GM19239 (cell line): ENCODE measurements at places on chromosomes 11 and 22.

DNA sequence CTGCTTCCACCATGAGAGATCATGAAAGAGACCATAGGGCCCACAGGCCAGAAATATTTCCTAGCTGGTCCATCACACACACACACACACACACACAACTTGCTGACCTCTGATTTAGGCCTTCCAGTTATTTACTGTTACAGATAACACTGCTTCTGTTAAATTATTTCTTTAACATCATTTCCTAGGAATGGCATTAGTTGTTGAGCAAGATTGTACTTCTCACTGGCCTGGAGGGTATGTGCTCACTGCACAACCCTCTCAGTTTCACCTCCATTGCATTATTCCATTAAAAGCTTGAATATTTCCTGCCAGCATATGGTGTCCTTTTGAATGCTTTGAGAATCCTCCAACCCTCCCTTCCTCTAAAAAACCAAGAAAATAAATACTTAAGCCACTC is 104.4 kb downstream of the MICAL2 start:
- DNase-seq, result no peak

GRCh38 chr22:22352371-22352999 is 107.9 kb downstream of the VPREB1 start:
- DNase-seq, result no peak

DNA sequence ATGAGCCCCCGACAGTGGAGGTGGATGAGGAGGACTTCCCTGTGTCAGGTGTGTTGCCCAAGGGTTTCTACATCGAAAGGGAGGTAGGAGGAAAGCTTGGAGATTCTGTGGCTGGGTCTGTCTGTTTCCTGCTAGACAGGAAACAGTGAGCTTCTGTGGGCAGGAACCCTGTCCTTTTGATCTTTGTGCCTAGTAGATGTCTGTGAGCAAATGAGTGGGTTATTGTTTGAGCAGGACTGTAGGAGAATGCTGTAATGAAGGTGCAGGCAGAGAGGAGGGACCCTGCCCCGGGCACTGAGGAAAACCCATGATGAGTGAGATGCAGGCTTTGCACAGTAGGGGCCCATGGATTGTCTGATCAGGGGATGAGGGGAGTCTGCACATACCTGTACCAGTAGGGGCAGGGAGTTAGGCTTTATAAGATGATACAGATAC is 14.0 kb downstream of the USP35 start:
- no peak for DNase-seq

- DNase-seq, result no peak
Observed at GRCh38 chr11:61403658-61404057, 11.3 kb downstream of the TMEM216 start.

DNA sequence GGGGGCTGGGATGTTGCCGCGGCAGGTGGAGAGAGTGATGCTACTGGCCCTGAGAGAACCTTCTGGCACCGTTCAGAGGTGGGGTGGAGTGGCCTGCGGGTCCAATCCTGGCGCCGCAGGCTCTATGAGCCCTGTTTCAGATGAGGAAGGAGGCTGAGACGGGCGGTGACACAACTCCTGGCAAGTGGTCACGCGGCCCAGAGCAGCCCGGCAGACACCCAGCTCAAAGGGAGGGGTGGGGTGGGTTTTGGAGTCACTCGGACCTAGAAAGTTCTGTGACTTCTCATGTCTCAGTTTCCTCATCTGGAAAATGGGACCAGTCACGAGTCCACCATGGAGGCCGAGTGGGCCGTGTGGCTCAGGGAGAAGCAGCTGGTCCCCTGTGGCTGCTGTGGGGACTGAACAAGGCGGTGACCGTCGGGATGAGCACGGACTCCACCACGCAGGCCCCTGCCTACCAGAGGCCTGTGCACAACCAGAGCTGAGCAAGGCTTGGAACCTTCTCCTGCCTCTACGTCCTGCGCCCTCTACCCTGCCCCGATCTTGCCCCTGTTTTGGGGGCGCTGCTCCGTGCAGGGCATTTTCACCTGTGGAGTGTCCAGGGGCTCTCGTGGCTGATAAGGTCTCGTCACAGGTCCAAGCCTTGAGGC is 3.7 kb downstream of the TSPO start:
- DNase-seq, result no peak

GRCh38 chr22:28243539-28243938 is 324.5 kb upstream of the PITPNB start:
- DNase-seq, result no peak
